ENCODE measurements at places on chromosomes 16 and 17. TPM values are rescaled to one million over a fixed set of nuclear protein-coding genes. Genes with fewer than 3 reads are reported as not detected.

- no peak for DNase-seq
Observed at GRCh38 chr17:15384142-15384787, 42.9 kb upstream of the TEKT3 start.

DNA sequence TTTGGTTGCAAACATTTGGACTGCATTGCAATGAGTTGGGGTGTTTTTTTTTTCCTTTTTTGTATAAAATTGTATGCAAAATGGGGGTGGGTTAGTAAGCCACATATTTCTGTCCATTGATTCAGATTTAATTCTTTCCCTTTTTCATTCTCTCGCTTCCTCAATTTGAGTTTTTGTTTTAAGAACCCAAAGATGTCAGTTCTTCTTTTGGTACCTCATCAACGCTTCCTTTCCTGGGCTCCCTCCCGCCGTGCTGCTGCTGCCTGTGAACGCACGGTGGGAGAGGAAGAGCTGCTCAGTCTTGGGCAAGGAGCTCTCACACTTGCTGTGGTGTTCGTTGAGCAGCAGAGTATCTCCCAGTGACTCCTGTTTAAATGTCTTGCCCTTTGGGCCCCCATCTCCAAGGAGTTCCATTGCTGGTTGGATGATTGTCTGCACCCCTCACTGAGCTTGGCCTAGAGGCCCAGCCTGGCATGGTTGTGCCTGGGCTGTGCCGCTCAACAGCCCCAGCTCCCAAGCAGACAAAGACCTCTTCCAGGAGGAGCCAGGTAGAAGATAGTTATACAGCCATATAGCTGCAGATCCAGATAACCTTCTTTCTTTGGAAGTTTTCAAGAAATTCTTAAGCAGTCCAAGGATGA is 13.6 kb downstream of the UBFD1 start:
- DNase-seq: no peak

DNA sequence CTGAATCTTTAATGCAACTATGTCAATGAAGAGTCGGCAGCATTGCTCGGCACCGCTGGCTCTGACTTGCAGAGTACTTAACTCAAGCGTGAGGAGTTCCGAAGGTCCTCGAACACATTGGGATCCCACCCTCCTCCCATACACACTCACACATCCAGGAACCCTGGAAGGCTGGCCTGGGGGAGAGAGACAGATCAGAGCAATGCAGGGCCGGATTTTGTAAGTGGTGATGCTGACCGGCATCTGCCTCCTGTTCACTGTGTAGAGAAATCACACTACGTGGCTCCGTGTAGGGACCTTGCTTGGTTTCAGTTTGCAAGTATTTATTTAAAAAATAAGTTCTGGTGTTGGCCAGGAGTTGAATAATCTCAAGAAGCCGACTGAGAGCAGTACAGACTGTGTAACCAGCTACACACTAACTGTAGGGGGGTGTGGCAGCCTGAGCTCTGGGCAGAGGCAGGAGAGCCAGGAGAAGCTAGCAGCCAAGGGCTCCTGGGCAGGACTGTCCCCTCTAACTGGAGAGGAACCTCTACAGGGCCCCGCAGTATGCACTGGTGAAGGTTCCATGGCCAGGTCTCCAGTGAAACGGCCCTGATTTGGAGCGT is 190.2 kb upstream of the TNRC6C start:
- DNase-seq: no peak

MYO15A gene
- total RNA-seq: 0.15 TPM

TCAP gene
- total RNA-seq: not detected

DNA sequence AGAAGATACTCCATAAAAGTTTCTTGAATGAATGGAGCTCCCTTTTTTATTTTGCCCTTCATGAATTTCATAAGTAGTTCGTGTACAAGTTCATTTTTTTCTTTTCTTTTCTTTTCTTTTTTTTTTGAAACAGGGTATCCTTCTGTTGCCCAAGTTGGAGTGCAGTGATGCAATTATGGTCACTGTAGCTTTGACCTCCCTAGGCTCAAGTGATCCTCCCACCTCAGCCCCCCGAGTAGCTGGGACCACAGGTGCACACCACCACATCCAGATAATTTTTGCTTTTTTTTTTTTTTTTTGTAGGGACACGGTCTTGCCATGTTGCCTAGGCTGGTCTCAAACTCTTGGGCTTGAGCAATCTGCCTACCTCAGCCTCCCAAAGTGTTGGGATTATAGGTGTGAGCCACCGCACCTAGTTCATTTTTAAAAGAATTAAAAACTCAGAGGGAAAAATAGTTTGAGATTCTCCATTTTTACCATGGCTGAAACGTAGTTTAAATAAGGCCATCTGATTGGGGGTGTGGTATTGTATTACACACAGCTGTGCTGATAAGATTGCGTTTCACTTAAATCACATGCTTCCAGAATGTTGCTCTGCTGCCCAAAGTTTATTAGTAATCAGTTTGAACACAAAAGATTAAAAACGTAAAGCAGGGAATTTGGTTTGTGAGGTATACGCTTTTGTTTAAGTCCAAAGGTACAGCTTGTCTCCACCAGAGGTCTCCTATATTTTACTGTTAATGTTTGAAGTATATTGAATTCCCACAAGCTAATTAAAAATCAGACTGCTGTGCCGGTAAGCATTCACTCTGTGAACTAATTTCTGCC is 154.1 kb downstream of the SOCS1 start:
- DNase-seq: no peak

DNA sequence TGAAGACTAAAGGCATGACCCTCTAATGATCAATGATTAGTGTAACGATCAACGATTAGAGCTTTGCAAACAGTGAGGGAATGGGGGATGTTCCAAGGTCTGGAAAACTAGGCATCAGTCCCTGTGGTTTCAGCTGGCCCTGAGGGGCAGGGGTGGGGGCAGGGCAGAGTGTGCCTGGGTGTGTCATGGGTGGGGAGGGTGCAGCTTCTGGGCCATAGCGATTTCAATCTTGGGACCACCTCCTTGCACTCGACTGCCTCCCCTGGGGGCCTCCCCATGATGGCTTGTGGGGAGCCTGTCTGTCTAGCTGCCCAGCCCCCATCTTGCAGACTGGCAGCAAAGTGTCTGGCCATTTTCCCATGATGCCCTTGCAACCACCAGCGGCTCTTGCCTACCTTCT is 8.4 kb downstream of the TAC4 start:
- no peak for DNase-seq

DNA sequence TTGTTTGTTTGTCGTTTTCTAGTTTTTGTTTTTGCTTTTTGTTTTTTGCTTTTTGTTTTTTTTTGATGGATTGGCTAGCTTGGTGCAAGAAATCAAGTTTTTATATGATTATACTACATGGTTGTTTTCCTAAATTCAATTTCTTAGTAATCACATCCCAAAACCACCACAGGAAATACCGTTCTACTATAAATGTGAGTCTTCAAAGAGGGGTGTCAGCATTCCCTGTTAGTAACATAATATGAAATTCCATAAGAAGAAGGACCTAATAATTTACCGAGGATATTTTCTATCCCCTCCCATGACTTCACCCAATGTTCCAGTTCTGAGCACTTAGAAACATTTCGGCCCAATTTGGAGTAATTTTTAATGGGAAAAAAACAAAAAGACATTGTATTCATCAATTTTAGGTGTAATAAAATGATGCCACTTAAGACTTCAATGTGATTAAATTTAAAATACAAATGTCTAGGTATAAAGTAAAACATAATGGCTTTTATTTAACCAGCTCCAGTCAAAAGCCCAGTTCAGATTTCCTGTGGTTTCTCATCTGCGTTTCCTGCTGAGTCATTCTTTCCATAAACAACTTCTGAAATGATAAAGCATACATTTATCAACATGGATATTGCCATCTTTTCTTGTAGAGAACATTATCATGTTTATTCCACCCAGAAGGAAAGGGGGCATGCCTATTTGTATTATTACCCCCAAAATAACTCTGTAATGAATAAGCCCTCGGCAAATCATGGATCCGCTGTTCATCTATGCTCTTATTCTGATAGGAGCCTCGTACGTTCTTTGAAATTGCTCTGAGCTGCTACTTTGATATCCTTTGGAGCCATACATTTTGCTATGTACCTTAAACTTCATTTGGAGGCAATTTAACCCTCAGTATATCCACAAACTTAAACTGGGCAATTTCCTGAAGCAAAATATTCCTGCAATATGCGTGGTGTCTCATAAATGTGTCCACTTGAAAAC is 28.1 kb downstream of the HSBP1 start:
- DNase-seq: peak; percentile 49

DNA sequence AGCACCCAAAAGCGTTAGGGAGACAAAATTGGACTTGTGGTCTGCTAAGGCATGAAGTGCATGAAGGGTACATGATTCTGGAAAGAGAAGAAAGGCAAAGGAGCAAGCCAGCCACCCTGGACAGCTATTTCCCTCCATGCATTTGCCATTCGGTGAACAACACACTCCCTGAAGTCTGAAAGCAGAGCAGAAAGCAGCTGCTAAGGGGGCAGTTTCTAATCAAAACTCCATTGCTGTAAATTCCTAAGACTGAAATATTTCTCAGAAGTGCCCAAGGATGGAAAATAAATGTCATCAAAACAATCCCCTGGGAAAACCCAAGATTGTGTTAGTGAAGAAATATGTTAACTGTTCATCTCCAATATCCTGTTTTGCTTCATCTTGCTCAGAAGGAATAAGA is 44.3 kb downstream of the PMP22 start:
- DNase-seq: no peak

PRSS22 gene
- total RNA-seq: not detected

DNA sequence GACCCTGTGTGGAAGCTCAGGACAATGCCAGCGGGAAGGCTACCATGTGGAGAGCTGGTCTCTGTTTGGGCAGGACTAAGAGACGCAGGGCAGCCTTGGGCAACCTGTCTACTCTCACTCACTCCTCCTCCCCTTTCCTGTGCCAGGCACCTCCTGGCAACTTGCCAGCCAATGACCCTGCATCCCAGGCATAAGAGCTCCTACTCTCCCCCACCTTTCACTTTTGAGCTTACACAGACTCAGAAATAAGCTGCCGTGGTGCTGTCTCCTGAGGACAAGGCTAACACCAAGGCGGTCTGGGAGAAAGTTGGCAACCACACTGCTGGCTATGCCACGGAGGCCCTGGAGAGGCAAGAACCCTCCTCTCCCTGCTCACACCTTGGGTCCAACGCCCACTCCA is 2.6 kb downstream of the HBM start:
- no peak for DNase-seq

GRCh38 chr17:73624496-73624988 is 19.7 kb downstream of the SDK2 start:
- DNase-seq: no peak

Measured in HFFc6 (cell line).